ENCODE measurements at places on chromosomes 7 and 10. TPM values are rescaled to one million over a fixed set of nuclear protein-coding genes. Genes with fewer than 3 reads are reported as not detected.

DNA sequence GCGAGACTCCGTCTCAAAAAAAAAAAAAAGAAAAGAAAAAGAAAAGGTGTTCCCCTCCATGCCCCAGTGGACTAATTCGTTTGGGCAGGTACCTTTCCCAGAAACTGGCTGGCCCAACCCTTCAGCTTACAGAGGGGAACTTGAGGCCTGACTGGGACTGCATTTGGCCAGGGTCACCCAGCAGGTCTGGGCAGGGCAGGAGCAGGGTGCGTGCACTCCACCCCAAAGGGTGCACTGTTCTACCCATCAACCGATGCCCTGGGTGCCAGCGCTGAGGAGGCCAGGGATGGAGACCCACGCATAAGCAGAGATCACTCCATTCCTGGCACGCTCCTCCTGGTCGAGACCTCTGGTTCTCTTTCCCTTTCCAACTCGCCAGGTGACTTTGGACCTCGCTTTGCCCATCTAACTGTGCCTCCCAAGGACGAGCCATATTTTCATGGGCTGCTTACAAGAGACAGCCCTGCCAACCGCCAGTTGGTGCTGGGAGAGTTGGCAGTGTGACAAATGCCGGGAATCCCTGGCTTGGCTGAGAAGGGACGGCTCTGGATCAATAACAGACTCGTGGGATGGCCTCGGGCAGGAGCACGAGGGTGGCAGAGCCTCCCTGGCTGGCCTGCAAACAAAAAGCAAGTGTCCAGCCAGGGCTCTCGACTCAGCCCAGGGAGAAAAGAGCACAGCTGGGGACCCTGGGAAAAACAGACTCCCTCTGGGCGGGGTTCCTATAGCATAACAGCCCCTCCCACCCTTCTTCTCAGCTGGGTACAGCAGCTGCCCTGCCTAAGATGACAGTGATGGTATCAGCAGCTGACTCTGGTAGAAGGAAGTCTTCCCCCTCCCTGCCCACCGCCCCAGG, 7.9 kb downstream of the HSPB1 start:
- DNase-seq, result no peak

- no peak for DNase-seq
These were observed 85.4 kb downstream of the ARID5B start for GRCh38 chr10:61986788-61987492.

DNA sequence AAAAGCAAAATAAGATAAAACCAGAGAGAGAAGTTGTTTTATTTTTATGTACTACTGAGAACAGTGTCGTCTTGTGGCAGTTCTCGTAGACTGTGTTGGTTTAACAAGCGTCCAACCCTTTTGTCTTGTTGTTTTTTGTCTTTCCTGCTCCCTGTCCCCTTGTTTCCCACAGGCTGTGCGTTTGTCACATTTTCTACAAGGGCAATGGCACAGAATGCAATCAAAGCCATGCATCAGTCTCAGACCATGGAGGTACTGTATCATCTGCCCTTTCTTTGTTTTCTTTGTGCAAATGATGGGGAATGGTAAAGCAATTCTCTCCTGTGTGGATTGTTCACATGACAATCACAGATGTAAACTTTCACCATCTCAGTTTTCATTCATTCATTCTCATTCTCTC, 248.8 kb downstream of the CELF2 start:
- DNase-seq, result no peak

GRCh38 chr7:146232604-146233003, 116.0 kb downstream of the CNTNAP2 start:
- no peak for DNase-seq

- DNase-seq, result no peak
These were observed 252.6 kb upstream of the INHBA start for GRCh38 chr7:41955451-41955850.

- no peak for DNase-seq
These were observed 7.2 kb downstream of the HOXA13 start for GRCh38 chr7:27192546-27193334.

DNA sequence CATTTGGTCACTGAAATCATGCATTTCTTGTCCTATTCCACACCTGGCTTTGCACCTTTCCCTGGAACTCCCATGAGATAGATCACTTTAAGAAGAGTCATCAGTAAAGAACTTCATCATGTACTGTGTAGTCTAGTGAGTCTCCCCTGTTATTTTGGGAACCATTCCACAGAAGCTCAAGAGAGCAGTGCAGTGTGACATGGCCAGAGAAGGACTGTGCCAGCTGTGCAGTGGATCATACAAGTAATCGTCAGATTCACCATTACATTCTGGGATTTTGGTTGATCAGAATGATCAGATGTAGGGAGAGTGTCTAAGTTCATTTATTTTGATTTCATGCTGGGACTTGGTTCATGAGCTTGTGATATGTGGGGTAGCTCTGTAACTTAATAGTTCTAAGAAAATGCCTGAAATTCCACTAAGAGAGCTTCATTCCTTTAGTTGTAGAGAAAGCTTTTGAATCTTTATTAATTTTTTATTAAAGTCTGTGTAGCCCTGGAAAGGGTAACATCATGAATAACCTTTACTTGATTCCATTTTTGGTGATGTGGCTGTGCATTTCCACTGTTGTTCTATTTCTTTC, 166.8 kb downstream of the SUGCT start:
- DNase-seq, result no peak

GRCh38 chr7:148527717-148528168, 62.8 kb upstream of the C7orf33 start:
- peak; percentile 79 for DNase-seq

- DNase-seq, result no peak
These were observed 190.4 kb downstream of the MGMT start for GRCh38 chr10:129657297-129658017.

DNA sequence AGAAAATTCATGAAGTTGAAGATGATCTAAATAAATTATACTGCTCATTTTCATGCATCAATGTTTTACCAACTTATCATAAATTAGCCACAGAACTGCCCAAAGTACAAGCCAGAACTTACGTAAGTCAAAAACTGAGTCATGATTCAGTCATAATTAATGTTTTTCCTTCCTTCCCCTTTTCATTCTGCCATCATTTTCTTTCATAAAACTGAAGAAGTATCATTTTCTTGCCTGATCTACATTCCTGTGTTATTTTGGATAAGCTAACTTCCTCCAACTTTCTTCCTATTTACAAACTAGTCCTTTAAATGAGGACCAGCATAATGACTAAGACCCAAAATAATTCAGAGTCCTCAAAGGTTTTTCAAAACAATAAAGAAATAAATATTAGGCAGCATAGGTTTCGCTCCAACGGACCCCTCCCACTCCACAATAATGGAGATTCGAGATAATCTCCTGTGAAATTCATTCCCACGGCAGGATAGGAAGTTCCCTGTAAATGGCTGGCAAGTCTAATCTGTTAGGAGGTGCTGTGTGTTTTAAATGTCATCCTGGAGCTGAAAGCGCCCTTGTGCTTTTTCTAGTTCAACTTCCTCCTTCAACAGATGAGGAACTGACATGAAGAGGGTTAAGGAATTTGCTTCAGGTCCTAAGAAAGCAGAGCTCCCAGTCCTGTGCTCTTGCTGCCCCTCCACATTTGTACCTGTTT, 218.9 kb downstream of the DOCK4 start:
- peak; percentile 62 for DNase-seq

DNA sequence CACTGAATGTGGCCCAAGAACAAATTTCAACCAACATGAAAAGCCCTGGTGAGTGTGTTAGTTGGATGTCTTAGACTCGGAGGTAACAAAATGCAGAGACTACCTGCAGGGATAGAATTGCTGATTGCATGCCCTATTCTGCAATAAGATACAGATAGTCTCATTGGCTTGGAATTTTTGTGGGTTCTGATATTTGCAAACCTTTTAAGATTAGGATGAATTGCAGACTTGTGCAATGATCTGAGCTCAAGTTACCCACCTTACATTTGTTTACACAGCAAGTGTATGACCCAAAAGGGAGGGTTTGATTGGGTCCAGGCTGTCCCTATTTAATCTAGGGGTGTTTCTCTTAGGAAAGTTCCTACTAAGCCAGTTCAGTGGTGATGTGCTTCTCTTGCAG, 45.4 kb downstream of the GPR37 start:
- peak; percentile 62 for DNase-seq

GRCh38 chr10:71713135-71714030, 6.2 kb downstream of the C10orf105 start:
- DNase-seq, result peak; percentile 95

- no peak for DNase-seq
These were observed 71.7 kb downstream of the AMZ1 start for GRCh38 chr7:2759736-2760097.

GRCh38 chr7:26049081-26049480, 102.9 kb upstream of the NFE2L3 start:
- DNase-seq, result no peak

The FFAR4 gene
- not detected for total RNA-seq

The AGAP4 gene
- total RNA-seq, result 16.6 TPM

The PON1 gene
- total RNA-seq, result not detected

The CALML3 gene
- total RNA-seq, result 704 TPM

The TRAPPC14 gene
- 23.1 TPM for total RNA-seq

The HTR7 gene
- total RNA-seq, result 20.2 TPM

The SFRP5 gene
- total RNA-seq, result not detected

The GPR26 gene
- not detected for total RNA-seq

The OR2A5 gene
- not detected for total RNA-seq

The ICA1 gene
- total RNA-seq, result 8.5 TPM

The EMX2 gene
- not detected for total RNA-seq

The MYH16 gene
- total RNA-seq, result 1.7 TPM

All from mammary epithelial cell (primary cell).